Hematopoietic multipotent progenitor cell treated with erythropoietin and hydrocortisone succinate and interleukin-3 and kit ligand, for 15 days (in vitro differentiated cells): ENCODE measurements at places on chromosomes 11 and 22.

- DNase-seq, result no peak
Observed at GRCh38 chr11:134795017-134795416, 383.0 kb upstream of the B3GAT1 start.

- no peak for DNase-seq
Observed at GRCh38 chr11:118289401-118289800, 15.1 kb upstream of the CD3E start.

- no peak for DNase-seq
Observed at GRCh38 chr11:43505171-43505570, 146.5 kb downstream of the TTC17 start.

DNA sequence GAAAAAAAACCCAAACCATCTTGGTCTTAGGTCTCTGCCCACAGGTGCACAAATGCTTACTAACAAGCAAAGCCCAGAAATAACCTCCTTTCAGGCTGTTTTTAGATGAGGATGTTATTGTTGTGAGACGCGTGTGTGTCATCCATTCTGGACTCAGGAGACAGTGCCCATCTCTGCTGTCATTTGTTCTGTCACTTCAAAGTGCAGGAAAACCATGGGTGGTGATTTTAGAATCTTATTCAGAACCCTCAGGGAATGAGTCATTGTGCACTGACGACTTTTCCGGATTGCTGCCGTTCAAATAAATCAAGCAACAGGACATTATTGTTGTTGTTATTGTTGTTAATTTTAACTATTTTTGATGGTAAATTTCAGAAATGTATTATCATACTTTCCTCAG is 110.3 kb downstream of the LRRC32 start:
- DNase-seq, result no peak

DNA sequence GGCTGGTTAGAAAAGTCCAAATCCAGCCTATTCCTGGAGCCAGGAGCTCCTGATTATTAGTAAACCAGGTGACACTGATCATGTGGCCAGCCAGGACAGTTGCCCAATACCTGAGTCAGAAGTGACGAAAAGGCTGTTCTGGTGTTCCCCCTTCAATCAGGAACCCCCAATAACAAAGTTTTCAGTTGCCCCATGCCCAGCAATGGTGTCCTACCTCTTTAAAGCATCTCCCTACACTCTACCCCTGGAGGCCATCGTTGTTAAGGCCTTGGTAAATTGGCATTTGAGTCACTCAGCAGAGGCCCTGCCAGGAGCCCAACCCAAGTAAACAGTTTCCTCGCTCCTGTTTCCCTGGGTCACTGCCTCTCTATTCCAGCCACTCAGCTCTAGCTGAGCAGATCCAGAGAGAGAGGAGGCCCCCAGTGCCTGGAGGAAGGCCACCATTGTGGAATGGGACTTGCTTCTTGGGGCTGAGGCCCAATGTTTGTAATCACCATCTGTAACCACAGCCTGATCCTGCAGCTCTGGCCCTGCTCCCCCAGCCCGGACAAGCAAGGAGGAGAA is 25.0 kb downstream of the ARHGAP1 start:
- DNase-seq, result no peak

GRCh38 chr22:36873614-36874308 is 13.0 kb downstream of the NCF4 start:
- DNase-seq, result peak; percentile 16

GRCh38 chr11:80727315-80727714 is 1286.5 kb upstream of the TENM4 start:
- DNase-seq, result no peak

DNA sequence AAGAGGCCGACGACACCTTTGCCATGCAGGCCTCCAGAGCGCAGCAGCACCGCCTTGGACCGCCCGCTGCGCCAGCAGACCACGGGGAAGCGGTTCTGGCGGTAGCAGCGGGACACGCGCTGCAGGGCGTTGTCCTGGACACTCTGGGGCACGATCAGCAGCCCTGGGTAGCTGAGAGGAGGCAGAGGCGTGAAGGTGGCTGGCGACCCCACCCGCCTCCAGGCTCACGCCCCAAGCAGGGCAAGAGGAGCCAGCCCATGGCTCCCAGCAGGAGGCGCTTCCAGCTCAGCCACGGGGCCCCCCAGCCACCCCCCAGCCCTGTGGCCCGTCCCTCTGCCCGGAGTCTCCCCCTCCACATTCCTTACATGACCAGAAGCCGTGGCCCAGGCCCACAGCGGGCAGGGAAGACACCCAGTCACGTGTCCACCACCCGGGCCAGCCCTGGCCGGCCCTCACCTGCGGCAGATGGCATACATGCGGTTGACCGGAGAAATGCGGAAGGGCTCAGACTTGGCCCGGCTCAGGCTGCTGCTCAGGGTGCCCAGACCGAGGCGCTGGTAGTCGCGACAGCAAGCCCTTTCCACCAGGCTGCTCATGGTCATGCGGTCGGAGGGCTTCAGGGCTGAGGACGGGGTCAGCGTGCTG is 15.2 kb downstream of the SBF1 start:
- DNase-seq, result no peak

- peak; percentile 63 for DNase-seq
Observed at GRCh38 chr22:42369250-42370041, 62.8 kb downstream of the NFAM1 start.

GRCh38 chr22:42920101-42920820 is 63.2 kb upstream of the ARFGAP3 start:
- no peak for DNase-seq

- DNase-seq, result no peak
Observed at GRCh38 chr11:126345283-126345682, 10.2 kb upstream of the ST3GAL4 start.

DNA sequence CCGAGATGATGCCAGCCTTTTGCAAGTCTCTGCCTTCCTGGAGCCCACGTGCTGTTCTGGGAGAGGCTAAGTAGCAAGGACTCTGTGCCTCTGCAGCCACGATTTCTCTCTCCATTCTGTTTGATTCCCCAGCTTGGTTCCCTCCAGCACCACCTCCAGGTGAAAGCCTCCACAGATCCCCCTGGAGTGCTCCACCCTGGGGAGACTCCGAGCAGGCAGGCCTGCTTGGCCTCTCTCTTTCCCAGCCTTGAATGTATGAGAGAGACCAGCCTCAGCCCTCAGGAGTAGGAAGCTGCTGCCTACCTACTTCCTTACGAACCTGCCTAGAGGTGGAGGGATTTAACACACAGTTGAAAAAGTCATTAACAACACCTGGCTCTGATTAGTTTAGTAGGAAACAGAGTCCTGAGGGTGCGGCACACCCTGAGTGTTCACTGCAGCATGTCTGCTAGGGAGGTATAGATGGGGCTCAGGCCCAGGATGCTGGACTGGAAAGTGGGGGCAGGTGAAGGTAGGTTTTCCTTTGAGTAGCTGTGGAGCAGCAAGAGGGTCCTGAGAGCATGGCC is 22.5 kb downstream of the TMPRSS5 start:
- no peak for DNase-seq

DNA sequence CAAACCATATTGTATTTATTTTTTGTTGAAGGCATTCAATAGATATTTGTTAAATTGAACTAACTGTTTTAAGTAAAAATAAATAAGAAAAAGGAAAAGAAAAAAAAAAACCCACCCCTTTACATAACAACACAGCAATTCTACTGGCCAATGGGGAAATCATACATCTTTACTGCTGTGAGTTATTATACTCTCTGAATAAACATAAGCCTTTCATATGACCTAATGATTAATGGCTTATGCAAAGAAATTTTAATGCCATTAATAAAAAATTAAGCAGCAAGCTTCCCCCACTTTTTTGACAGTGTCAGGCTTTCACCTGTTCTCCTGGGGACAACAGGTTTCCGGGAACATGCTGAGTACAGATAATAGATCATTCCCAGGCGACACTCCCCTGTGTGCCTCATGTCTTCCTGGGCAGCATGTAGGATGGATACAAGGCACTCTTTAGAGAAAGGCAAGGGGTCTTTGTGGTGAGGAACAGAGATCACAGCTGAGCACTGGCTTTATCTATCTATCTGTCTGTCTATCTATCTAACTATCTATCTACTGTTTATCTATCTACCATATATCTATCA is 676.0 kb downstream of the NTM start:
- no peak for DNase-seq

GRCh38 chr11:12261551-12261950 is 115.8 kb upstream of the PARVA start:
- no peak for DNase-seq

- no peak for DNase-seq
Observed at GRCh38 chr11:115643549-115644270, 139.5 kb upstream of the CADM1 start.

DNA sequence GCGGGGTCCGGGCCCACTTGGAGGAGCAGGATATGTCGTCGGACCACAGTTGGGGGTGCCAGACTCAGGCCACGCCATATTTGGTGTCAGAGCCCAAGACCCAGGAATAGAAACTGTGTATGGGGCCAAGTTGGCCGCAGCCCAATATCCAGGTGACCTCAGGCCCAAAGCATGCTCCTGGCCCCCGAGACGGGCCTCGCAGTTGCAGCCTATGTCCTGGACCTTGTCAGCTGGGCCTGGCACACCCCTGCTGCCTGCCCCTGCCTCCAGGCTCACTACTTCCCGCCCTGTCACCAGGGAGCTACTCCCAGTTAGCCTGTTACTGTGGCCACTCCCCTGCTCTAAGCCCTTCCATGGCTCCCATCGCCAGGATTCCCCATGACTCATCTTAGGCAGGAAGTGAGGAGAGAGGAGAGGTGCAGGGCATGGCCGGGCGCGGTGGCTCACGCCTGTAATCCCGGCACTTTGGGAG is 23.1 kb downstream of the A4GALT start:
- DNase-seq, result no peak

- no peak for DNase-seq
Observed at GRCh38 chr22:42116848-42117424, 13.7 kb downstream of the CYP2D6 start.

DNA sequence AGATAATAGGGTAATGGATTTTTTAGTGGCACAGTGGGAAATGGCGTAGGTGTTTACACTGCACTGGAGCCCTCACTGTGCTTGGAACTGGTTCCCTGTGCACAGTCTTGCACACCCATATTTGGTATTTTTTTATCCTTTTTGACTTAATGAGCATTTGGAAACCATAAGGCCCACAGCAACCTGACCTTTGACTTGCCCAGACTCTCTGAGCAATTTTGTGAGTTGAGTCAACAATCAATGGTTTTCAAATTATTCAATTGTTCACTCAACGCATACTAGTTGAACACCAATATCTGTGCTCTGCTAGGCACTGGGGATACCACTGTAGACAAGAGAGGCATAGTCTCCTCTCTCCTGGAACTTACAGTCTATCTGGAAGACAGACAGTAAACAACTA is 14.3 kb downstream of the CD44 start:
- DNase-seq, result no peak

DNA sequence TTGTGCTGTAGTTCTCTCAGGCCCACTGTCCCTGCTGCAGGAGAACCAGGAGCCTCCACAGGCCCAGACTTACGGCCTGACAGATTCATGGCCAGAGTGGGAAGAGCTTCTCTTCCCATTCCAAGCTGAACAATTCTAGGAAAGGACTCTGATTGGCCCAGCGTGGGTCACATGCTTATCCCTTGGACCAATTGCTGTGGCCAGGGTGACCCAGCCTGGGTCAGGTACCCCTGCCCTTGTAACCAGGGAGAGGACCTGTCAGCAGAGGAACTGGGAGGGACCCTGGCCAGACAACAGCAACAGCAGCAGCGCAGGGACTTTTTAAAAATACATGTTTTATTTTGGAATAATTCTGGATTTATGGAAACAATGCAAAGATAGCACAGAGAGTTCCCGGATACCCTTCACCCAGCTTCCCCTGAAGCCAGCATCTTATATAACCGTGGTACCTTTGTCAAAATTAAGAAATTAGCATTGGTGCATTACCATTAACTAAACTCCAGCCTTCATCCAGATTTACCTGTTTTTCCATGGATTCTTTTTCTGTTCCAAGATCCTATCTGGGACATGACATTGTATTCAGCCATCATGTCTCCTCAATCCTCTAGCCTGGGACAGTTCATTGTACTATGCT is 8.8 kb upstream of the ELFN2 start:
- DNase-seq, result no peak

GRCh38 chr11:71562120-71562519 is 3.2 kb upstream of the KRTAP5-10 start:
- DNase-seq, result no peak

GRCh38 chr11:131622193-131622592 is 251.8 kb downstream of the NTM start:
- no peak for DNase-seq

- DNase-seq, result no peak
Observed at GRCh38 chr11:66593303-66593635, 284 bp downstream of the CCS start.

DNA sequence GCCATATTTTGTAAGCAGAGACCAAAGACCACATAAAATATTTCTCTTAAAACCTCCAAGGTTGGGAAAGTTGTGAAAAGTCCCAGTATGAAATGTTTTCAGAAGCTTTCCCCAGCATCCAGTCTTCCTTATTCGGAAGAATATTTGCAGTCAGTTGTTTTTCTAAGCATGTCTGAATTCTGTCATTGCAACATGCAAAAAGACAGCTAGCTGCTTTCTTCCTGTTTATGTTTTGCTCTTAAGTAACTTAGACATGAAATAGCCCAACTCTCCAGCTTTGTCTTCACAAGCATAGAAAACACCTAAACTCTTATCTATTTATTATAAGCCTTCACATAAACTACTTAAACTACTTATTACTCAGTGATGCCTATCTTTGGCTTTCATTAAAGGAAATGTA is 57.9 kb upstream of the MMP13 start:
- no peak for DNase-seq

- DNase-seq, result no peak
Observed at GRCh38 chr11:124315052-124315451, 1.3 kb upstream of the OR8D1 start.

- DNase-seq, result peak; percentile 44
Observed at GRCh38 chr11:61429346-61429690, 457 bp downstream of the CPSF7 start.

DNA sequence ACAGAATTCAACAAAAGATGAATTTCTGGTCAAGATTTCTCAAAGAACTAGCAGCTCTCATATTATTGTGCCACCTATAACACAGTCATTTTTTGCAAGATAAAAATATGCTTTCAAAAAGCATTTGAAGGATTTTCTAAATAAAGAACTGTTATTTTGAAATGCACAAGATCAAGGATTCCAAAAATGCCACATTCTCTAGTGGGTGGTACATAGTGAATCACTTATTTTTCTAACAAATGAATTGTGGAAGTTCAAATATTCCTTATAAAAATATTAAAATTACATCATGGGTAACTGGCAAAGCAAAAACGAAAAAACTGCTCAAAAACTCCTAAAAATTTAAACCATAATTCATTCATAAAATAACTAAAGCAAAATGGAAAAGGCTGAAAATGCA is 2.1 kb downstream of the RNF141 start:
- DNase-seq, result no peak

DNA sequence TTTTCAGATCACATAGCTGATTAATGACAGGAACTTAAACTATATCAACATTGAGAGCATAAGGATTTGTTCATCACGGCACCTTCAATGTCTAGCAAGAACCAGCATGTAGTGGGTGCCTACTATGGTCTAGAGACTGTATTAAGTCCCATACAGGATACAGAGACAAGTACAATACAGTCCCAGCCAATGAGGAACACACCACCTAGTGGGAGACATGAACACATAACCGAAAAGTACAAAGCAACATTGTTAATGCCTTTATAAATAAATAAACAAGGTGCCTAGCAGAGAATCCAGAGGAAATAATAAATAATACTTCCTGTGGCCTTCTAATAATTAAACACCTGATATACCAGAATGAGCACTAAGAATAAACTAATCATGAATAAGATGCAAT is 87.7 kb upstream of the OPCML start:
- no peak for DNase-seq
